Fibroblast of skin of left biceps (primary cell): ENCODE measurements at places on chromosomes 5 and 9.
A peak's percentile ranks its signal among the peaks of the same experiment; 100 is the strongest.

- DNase-seq = no peak
Measured at GRCh38 chr9:89841456-89841855, 236.6 kb downstream of the GADD45G start.

GRCh38 chr9:94693485-94694204, 32.9 kb upstream of the AOPEP start:
- no peak for DNase-seq

DNA sequence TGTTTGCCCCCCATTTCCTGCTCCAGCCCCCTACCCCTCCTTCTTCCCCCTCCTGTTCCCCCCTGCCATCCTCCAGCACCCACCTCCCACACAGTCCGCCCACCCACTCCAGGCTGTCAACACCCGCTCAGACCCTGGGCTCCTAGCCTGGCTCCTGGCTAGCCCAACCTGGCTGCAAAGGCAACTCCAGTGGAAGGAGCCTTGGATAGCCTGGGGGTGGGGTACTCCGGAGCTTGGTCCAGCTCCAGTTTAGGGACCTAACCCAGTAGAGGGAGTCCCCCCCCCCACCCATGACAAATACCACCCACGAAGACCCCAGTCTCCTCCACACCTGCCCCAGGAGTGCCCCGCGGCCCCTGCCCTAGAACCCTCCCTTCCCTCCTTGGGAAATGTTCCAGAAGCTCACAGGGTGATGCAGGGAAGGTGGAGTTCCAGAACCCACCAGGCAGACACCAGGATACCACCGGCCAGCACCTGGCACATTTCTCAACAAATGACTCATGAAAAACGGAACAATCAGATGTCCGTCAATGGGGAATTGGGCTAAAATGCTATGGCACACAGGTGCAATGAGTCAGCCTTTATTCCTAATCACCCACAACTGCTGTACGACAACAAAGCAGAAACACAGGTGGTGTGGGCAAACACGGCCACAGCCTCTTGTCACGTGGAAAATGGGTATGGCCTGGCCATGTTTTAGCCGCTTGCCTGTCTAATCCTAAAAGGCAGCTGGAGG, 901 bp upstream of the SLC12A7 start:
- no peak for DNase-seq

- DNase-seq = peak; percentile 96
Measured at GRCh38 chr9:98989036-98990000, 45.6 kb downstream of the COL15A1 start.

DNA sequence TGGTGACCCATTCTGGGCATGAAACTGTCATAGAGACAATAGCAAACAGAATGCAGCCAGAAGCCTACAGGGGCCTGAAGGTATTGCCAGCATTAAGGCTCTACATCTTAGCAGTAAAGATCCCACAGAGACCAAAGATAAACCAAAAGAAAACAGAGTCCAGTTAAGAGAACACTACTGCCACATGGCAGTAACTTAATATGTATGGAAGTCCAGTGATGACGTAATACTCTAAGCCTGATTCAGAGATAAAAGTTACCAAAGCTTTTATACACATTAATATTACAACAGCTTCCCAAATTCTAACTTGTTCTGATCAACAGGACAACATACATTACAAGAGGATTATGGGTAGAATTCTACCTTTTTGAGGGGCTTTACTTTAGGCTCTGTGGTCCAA, 371.5 kb downstream of the PRELID2 start:
- DNase-seq = no peak

- no peak for DNase-seq
Measured at GRCh38 chr5:18152671-18153070, 518.4 kb downstream of the TAF11L14 start.

- no peak for DNase-seq
Measured at GRCh38 chr9:114729706-114730105, 47.7 kb upstream of the TEX48 start.

- DNase-seq = no peak
Measured at GRCh38 chr5:33816791-33817190, 75.0 kb downstream of the ADAMTS12 start.

- DNase-seq = no peak
Measured at GRCh38 chr5:133990396-133990795, 14.4 kb downstream of the VDAC1 start.

GRCh38 chr5:41509399-41510175, 814 bp downstream of the PLCXD3 start:
- no peak for DNase-seq

- DNase-seq = no peak
Measured at GRCh38 chr5:149745-150485, 41.4 kb upstream of the LRRC14B start.

DNA sequence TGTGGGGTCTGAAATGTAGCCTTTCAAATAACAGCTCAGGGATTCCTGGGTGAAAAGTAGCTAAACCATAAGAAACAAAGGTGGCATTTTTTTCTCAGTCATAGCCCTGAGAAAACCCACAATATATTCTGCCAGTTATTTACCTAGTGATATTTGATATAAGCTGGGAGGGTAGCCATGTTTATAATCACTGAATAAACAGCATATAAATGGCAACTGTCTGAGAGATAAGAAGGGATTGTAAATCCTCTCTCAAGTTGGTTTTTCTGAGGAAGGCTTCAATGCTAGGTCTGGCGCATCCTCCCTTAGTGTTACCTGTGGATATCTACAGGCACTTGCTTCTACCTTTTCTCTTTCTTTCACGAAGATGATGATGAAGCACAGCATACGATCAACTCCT, 1080.5 kb upstream of the DMAC1 start:
- no peak for DNase-seq

DNA sequence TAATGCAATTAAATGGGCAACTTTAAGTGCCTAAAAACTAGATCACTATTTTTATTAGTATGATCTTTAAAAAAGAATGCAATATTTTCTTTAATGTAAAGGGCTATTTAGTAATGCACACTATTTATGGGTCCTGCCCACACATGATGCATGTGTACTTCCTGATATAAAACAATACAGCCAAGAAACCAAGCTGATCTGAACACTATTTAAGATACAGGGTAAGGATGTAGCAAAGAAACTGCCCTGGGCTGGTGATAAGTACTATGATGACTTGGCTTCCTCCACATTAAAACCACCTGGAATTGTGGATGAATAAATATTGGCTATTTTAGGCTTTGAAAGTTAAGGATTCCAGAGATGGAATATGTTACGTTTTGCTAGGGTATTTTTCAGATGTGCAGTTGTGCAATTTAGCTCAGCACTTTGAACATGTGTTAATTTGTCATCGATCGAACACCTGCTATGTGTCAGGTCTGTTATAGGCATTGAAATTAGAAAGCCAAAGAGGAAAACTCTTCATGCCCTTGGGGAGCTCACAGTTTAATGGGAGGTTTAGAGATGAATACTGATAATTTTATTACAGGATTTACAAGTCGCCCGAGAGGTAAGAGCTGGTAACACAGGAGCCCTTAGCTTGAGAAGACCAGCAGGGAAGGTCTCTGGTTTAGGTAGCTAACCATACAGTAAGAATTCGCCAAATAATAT, 276.7 kb downstream of the PLK2 start:
- DNase-seq = no peak

DNA sequence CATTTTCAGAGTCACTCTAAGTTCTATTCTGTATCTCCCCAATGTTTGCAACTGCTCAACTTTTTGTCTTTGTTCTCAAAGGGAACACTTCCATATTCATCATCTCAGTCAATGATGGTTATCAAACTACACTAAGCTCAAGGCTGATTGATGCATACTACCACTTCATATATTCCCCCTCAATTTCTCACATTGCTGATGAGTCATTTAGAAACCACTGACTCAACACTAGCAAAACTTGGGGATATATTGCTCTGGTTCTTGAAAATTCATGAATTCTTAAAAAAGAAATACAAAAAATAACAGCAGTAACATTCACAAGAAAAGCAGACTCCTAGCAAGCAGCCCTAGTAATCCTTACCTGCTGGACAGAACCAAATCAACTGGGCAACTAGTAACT, 52.2 kb downstream of the ABHD17B start:
- peak; percentile 10 for DNase-seq

DNA sequence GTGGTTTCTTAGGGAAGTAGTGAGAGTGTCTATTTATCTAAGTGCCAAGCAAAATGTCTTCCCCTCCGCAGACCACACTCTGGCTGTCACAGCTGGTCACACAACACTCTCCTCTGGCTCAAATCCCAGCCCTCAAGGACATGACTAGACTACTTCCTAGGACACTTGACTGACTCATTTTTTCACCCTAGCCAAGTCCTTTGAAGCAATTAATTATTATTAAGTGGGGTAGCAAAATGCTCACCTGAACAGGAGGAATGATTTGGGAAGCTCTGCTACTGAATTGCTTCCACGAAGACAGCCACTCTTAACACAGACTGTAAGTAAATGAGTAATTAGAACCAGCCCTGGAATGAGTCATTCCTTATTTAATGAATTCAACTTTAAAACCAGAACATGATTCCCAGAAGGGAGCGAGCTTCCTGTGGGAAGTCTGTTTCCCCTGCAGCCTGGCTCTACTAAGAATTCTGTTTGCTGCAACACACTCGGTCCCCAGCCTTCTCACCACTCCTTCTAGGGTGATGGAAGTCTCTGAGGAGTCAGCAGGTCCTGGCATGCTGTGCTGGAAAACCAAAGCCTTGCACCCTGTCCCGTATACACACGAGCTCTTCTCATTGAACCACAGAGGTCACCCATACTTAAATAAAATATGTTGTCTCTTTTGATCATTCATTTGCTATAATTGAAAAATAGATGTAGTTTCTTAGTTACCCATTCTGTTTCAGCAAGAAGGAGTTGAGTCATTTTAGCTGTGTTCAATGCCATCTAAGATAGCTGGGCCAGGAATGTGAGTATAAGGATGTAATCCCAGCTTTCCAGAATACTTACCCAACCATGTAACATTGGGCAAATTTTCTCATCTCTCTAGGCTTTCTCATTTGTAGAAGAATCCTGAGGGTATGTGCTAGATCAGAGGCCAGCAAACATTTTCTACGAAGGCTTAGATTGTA, 218.6 kb upstream of the RASEF start:
- DNase-seq = peak; percentile 59

- peak; percentile 11 for DNase-seq
Measured at GRCh38 chr5:66757219-66757833, 161.1 kb downstream of the MAST4 start.

DNA sequence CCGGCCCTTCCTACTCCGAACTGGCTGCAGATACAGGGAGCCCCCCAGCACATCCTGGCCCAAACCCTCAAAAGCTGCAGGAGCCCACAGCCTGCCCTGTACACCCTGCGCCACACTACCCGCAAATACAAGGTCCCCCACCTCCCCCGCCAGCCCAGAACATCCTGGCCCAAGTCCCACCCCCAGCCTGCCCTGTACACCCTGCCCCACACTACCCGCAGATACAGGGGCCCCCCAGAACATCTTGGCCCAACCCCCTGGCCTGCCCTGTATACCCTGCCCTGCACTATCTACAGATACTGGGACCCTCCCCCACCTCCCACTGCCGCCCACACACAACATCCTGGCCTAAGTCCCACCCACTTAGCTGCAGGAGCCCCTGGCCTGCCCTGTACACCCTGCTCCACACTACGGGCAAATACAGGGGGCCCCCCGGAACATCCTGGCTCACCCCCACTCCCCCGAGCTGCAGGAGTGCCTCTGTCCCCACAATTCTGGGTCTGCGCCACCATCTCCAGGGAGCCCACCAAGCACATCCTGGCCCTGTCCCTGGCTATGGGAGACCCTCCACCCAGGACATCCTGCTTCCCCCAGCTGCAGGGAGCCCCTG, 8.3 kb downstream of the LPCAT1 start:
- no peak for DNase-seq

DNA sequence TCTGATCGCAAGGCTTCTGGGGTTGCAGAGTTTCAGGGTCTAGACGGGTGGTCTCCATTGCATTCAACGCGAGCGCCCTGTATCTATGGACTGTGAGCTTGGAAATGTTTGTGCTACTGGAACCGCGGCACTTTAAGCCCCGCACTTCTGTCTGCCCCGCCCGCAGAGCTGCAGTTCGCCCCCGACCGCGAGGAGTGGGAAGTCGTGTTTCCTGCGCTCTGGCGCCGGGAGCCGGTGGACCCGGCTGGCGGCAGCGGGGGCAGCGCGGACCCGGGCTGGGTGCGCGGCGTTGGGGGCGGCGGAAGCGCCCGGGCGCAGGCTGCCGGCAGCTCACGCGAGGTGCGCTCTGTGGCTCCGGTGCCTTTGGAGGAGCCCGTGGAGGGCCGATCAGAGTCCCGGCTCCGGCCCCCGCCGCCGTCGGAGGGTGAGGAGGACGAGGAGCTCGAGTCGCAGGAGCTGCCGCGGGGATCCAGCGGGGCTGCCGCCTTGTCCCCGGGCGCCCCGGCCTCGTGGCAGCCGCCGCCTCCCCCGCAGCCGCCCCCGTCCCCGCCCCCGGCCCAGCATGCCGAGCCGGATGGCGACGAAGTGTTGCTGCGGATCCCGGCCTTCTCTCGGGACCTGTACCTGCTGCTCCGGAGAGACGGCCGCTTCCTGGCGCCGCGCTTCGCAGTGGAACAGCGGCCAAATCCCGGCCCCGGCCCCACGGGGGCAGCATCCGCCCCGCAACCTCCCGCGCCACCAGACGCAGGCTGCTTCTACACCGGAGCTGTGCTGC, 1.0 kb downstream of the ADAMTS19 start:
- DNase-seq = no peak

DNA sequence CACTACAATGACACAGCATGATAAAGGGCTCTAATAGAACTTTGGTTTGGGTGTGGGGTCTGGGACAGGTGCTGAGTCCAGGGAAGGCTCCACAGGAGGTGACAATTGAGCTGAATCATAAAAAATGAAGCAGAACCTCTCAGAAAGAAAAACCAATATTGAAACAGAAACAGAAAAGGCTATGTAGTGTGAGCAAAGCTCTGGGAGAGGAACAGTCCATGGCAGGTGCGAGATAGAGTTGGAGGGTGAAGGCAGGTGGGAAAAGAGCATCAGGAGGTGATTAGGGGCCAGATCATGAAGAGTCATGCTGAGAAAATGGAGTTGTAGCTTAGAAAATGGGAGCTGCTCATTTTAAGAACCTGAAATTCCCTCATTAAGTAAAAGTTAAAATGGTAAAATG, 164.9 kb downstream of the KCTD16 start:
- DNase-seq = no peak

DNA sequence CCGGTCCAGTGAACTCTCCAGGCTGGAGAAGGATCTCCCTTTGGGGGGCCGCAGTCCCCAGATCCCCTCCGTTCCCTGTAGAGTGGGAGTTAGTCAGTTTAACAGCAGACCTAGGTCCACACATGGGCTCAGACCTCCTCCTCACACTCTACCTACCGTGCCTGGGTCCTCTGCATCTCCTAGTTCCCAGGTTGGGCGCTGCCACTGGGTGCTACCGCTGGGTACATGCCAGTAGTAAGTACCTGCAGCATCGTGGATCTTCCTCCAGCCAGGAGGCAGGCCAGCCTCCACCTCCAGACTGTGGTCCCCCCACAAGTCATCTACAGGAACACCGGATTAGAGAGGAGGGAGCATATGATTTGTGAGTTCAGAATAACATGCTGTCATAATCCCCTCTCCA, 802 bp downstream of the APBB3 start:
- DNase-seq = no peak

GRCh38 chr5:164861610-164862009, 1356.2 kb downstream of the MAT2B start:
- no peak for DNase-seq

DNA sequence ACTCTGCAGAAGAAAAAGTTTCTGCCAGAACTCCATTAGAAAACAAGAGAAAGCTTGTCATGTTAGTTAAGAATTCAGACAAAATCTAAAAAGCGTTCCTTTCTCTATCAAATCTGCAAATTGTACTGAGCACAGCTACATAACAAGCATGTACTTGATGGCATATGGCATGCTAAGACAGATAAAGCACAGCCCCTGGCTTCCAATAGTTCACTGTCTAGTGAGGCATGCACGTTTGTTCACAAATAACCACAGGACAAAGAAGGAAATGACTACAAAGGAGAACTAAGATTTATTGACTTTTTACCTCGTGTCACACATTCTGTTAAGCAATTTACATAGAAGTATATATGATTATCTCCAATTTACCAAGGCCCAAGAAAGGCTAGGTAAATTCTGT, 518.2 kb upstream of the TLE4 start:
- DNase-seq = no peak
